HS-27A (cell line): ENCODE measurements at places on chromosomes 16 and 17.
A peak's percentile ranks its signal among the peaks of the same experiment; 100 is the strongest.

DNA sequence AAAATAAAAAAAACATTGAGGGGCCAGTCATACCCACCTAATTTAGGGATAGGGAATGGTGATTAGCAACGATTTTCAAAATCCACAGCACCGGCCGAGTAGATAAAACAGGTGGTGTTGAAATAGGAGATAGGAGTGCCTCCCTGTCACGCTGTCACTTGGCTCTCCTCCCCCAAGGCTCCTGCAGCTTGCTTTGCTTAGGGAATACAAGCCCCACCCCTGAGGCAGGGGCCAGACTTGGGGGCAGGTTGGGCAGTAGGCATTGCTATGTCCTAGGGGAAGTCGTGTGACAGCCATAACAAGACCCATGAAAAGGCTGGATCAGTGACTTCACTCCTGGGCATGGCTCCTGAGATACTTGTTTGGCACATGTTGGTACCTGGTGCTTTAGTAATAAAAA, 25.8 kb downstream of the POLR2A start:
- no peak for DNase-seq

DNA sequence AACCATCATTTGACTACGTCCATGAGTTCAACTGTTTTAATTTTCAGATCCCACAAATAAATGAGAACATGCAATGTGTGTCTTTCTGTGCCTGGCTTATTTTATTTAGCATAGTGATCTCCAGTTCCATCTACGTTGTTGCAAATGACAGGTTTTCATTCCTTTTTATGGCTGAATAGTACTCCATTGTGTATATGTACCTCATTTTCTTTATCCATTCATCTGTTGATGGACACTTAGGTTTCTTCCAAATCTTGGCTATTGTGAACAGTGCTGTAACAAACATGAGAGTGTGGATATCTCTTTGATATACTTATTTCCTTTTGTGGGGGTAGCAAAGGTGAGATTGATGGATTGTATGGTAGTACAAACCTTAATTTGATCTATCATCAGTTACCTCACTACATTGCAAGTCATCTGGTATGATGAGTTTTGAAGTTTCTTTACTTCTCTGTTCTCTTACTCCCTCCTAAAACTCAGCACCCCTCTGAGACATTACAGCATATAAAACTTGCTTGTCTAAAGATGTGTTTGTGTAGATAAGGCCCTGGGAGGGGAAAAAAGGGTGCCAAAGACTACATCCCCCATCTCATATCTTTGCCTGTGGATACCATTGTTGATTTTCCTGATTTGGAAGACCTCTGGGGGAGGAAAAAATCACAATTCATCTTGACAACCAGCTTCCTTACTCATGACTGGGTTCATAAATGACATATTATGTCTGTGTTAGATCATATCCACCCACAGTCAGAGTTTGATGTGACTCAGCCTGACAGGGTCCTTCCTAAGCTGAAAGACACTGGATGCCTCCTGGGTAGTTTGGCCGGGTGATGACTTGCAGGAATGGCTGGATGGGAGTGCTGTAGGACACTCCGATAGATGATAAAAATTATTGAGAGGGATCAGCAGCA, 47.6 kb downstream of the ABCA9 start:
- DNase-seq: no peak

GRCh38 chr17:13162361-13162760, 144.5 kb upstream of the ELAC2 start:
- DNase-seq: no peak

GRCh38 chr17:63931981-63932561, at the start of gene CD79B:
Gene CD79B, minus strand, starts transcription at chr17:63932331. Its CDS starts 70 bp downstream, at chr17:63932261.
- no peak for DNase-seq

DNA sequence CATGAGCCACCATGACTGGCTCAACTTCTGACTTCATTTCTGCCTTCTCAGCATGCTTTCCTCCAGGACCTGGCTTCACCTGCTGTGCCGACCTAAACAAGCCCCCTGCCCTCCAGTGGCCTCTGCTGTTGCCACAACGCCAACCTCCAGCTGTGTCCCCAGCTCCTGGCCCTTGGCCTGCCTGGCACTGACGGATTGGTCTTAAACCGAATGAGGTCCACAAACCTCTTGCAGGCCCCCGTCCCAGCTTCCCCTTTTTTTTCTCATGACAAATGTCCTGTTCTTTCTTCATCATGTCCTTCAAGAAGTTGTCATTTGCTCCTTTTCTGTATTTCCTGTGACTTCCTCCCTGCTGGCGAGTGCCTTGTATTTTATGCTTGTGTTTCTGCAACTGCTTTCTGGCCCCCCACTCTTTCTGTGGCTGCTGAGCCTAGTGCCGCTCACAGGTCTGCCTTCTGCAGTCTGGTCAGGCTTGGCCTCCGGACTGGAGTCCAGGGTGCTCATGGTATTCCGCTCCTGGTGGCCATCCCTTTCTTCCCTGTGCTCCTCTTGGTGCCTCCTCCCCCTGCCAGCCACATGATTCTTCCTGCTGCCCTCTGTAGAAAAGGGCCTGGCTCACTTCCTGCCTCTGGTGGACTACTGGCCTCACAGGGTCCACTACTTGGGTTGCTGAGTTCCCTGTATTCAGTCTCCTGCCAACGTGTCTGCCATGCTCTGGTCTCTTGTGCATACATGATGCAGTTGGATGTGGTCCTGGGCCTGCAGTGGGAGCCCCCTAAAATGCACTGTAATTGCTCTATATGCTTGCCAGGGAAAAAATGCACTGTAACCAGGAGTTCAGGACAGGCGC, 2.9 kb downstream of the ATP6V0C start:
- no peak for DNase-seq

GRCh38 chr16:87278191-87279093, 38.8 kb downstream of the C16orf95 start:
- DNase-seq: peak; percentile 42

- no peak for DNase-seq
Measured at GRCh38 chr17:33464669-33465280, 171.7 kb upstream of the ASIC2 start.

DNA sequence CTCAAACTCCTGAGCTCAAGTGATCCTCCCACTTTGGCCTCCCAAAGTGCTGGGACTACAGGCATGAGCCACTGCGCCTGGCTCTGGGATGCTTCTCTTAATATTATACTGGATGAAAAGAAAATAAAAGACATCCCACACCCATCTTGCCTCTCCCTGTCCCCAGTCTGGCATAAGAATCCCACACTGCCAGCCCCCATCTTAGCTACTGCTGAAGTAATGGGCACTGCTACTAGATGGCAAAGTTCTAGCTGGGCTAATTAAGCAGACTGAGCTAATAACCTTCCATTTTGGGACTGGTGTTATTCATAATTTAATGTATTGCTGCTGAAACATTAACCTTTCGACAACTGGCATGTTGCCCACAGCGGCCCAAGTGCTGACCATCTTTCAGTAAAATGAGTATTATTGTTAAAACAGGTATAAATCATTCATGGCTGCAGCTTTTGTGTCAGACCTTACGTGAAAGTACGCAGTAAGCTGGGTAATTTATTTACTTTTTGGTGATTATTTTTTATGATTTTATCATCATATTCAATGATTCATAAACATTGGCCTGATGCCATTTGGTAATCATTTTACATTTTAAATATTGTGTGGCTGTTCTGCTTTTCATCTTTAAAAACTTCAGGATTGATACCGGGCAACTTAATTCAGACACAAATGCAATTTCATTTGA, 47.4 kb upstream of the ZFHX3 start:
- DNase-seq: no peak

- DNase-seq: no peak
Measured at GRCh38 chr16:82748026-82748425, 121.3 kb downstream of the CDH13 start.

DNA sequence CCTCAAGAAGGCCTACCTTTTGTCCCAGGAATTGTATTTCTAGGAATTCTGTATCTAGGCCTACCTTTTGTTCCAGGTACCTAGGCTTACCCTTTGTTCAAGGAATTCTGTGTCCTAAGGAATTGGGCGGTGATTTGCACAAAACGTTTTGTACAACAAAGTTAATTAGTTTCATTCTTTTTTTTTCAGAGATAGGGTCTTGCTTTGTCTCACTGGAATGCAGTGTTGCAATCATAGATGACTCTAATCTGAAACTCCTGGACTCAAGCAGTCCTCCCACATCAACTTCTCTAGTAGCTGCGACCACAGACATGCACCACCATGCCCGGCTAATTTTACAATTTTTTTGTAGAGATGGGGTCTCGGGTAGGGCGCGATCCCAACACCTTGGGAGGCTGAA, 7.0 kb downstream of the CDR2L start:
- DNase-seq: no peak

DNA sequence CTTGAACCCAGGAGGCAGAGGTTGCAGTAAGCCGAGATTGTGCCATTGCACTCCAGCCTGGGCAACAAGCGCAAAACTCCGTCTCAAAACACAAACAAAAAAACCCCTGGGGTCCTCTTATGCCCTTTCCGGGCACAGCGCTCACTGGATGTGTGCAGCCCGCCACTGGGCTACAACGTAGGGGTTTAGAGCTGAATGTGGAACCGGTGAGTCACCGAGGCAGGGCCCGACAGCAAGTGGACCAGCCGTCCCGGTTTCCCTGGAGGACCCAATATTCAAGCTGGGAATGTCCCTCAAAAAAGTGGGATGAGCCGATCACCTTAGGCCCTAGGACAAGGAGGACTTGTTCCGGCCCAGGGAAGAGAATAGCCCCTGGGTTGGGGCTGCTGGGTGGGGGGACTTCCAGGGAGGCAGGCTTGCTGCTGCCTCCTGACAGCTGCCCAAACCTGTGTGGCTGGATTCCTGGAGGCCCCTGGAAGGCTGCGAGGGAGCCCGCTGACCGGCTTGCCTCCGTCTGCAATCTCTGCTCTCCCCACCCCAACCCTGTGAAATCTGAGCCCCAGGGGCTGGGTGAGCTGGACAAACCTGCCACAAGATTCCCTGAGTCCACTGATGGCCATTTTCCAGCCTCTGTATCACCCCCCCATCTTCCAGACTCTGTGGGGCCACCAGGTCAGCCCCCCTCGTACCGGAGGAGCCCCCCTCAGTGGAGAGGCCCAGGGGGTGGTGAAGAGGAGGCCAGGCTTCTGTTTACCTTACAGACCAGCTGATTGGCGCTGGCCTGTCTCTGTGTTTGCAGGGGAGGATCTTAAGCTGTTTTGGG, 2.9 kb upstream of the CLDN9 start:
- no peak for DNase-seq

DNA sequence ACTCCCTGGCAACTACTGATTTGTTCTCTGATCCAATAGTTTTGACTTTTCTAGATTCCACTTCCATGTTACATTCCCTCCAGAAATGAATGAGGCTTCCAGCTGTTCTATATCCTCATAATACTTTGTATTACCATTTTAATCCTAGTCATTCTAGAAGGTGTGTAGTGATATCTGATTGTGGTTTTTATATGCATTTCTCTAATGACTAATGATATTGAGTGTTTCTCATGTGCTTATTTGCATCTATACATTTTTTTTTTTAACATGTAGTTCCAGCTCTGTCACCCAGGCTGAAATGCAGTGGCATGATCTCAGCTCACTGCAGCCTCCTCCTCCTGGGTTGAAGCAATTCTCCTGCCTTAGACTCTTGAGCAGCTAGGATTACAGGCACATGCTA, 7.3 kb downstream of the ADGRG5 start:
- DNase-seq: no peak

- DNase-seq: no peak
Measured at GRCh38 chr17:3988297-3989040, 24.2 kb upstream of the ATP2A3 start.
